AG04450 (cell line): ENCODE measurements at places on chromosomes 3 and 15. TPM values are rescaled to one million over a fixed set of nuclear protein-coding genes. Genes with fewer than 3 reads are reported as not detected.

DNA sequence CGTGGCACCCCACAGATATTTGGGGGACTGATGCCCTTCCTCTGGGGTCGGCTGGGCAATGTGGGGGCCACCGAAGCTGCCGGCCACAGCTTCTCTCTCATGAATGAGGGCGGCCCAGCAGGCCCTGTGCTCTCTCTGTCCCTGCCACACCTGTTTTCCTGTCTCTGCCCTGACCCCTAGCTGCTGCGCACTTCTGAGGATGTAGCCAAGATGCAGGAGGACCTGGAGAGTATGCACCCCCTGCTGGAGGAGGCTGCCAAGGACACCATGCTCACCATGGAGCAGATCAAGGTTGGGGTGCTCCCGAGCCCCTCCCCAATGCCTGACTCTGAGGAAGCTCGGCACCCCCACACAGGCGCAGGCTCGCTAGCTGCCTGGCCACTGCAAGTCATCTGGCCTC is 59.7 kb downstream of the SEMA3G start:
- DNase-seq, result no peak

TRIM71 gene
- not detected in 2 replicates for polyA plus RNA-seq

GPR149 gene
- not detected in 2 replicates for polyA plus RNA-seq

NOX5 gene
- 0.15 TPM in 2 replicates for polyA plus RNA-seq

RABL3 gene
- 7.9 and 9.3 TPM in 2 replicates for polyA plus RNA-seq
